Lower leg skin (tissue), 4 donors: ENCODE measurements at places on chromosomes 4 and X.

DNA sequence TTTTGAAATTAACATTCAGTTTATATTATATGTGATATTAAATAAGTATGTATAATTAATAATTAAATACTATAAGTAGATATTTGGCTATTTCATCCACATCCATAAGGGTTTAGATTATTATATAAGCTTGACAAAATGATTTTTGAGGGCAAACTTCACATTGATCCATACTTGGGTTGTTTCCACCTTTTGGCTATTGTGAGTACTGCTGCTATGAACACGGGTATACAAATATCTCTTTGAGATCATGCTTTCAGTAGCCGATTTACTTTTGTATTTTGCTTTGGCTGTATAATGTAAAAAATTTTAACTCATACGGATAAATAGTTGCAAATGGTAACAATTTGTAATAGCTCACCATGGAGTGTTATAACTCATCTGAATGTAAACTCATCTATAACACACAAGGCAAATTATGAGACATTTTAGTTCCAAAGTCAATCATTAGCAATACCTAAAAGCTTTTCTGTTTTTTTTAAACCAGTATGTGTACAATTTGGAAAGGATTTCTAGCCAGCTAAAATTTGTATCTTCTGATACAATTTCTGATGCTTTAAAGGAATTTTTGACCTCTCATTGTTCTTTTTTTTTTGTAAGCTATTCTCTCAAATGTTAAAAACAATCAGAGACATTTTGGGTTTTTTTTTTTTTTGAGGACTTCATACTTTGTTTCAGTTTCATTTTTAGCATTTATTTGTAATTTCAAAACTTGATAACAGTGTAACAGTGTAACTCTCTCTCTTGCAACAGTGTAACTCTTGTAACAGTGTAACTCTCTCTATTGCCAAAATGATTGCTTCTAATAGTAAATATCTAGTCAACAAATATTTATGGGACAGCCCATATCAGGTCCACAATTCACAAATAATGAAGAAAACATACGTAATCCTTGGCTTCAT, 51.8 kb upstream of the ARX start:
- DNase-seq, result no peak

- DNase-seq, result no peak
These were observed 228.1 kb downstream of the ZNF674 start for GRCh38 chrX:46317163-46317562.

DNA sequence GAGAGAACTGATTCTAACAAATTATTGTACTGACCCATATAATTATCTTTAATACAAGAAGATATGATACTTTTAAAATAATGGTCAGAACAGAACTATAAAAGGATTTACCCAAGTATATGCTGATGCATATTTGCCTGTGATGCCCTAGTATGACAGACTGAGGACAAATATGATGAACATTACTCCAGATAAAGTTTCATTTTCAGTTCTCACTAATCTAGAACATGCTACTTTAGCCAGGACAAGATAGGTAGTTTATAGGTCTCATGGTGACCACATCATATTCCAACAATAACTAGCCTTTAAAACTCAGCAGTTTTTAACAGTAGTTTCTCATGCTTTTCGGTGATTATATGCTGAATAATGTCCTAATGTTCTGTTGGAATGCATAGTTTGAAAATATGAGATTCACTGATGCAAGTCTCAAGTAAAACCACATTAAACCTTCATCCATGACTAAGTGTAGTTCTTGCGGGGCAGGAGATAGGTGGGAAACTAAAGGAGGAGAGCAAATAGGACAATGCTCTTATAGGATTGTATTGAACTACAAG, 295.2 kb upstream of the AGA start:
- no peak for DNase-seq

DNA sequence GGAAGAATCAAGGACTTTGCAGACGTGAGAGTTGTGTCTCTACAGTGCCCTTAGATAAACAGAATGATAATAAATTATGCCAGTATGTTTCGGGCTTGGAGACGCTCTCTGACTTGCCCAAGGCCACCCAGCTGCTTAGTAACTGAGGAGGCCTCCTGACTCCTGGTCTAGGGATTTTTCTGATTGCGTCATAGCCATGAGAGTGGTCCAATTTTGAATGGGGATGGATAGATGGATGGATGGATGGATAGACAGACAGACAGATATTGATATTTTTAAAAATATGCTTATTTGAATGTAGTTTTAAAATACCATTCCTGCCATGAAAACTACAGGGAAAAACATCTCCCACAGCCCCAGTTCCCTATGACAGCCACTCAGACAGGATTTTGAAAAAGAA, 15.5 kb downstream of the ARHGAP36 start:
- DNase-seq, result no peak

GRCh38 chrX:133249266-133250058, 31.3 kb upstream of the TFDP3 start:
- no peak for DNase-seq

- DNase-seq, result no peak
These were observed 370.3 kb upstream of the SMIM31 start for GRCh38 chr4:164383358-164384220.

- no peak for DNase-seq
These were observed 213.6 kb downstream of the HTR2C start for GRCh38 chrX:114797494-114797893.

GRCh38 chr4:11367371-11367770, 61.3 kb downstream of the HS3ST1 start:
- DNase-seq, result peak; percentile 91
